AG10803 (cell line): ENCODE measurements at places on chromosomes 2 and 18.

GRCh38 chr2:101388232-101388631 is 929 bp upstream of the CREG2 start:
- DNase-seq = peak; percentile 31

DNA sequence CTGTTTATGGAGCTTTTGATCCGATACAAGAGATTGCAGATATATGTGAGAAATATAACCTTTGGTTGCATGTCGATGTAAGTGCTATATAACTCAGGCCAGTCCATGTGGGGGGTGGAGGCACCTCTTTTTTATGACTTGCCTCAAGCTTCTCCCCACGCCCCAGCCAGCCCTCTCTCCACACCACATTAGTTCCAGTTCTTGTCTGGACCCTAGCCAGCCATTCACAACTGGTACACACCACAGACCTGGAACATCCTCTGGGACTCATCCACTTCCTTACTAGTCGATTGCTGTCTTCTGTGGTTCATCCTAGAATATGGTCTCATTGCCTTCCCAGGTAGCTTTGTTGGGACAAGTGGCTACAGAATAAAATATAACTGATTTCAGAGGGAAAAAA is 31.0 kb downstream of the GAD1 start:
- DNase-seq = no peak

GRCh38 chr2:204205538-204205937 is 269.0 kb downstream of the ICOS start:
- DNase-seq = no peak

DNA sequence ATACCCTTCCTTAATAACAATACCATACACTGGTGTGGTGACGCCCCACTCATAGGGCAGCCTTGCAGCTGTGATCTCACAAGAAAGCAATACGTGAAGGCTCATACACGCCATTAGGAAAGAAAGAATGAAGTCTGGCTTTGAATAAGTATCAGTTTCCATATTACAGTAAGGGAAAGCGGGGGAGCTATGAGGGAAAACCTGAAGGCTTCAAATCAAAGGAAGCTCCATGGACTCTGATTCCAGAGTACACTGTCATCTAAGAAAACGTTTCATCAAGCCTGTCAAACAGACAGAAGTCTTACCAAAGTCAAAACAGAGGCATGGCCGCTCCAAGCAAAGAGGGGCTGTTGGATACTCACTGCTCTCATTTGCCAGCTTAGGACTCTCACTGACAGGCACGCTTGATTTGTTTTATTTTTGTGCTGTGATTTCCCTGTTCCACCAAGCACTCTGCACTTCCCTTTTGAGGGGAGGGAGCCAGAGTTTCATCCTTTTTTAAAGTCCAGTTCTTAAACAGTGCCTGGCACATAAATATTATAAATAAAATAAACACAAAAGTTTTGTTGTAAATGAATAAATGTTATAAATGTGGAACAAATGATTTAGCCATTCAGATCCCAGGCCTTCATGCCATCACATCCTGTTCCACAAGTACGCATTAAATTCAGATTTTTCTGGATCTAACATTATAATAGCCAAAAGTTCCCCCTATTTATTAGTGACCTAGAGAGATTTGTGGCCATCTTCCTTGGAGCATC is 221.2 kb downstream of the PIEZO2 start:
- DNase-seq = no peak

GRCh38 chr2:112168422-112169124 is 30.4 kb downstream of the FBLN7 start:
- DNase-seq = peak; percentile 75

DNA sequence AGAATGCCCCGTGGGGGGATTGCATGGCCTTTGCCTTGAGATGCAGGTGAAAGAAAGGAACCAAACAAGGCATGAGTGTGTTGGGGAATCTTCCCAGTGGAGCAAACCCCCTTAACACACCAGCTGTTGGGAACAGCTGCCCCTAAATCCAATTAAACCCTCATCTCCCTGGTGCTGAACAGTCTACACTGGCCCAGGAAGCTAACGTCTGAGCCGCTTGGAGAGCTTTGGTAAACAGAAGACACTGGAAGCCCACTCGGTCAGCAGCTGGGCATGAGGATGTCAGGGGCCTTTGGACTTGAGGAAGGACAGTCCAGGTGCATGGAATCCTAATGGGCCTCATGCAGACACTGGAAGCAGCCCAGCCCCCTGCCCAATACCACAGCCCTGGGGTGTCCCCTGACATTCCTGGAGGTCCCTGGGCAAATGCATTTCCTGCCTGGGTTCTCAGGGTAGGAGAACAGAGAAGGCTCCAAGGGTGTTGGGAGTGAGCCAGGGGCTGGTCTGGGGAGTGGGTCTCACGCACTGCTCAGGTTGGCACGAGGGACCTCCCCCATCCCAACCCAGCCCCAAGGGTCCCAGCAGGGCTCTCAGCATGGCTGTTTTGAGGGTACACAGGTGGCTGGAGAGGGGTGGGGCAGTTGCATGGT is 37.7 kb downstream of the GBX2 start:
- DNase-seq = no peak
